Vagina (tissue), 2 donors: ENCODE measurements at places on chromosomes 12 and 14. TPM values are rescaled to one million over a fixed set of nuclear protein-coding genes. Genes with fewer than 3 reads are reported as not detected.

DNA sequence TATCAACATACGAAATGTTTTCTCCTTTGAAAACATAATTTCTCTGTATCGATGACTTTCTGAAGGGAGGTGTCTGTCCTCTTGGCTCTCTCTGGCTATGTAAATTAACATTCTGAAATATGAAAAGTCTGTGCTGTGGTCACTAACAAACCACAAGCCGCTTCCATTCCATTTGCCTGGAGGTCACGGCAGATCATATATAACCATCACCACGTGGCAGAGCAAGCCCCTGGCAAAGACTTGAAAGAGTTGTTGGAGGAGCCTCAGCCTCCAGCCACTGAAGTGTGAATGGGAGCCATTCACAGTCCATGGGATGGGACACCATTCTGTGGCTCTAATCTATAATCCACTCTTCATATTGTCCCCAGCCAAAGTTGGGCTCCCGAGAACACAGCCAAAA, 39.6 kb downstream of the CDKL1 start:
- peaks cover 6% of the 10 kb centered on the region for H3K36me3 ChIP-seq
- no peaks in the 10 kb centered on the region for H3K27me3 ChIP-seq
- DNase-seq, result no peak
- no peaks in the 10 kb centered on the region for H3K4me1 ChIP-seq

GRCh38 chr14:69101331-69101826, 51.5 kb downstream of the DCAF5 start:
- no peaks in the 10 kb centered on the region for H3K27me3 ChIP-seq
- H3K4me3 ChIP-seq, result no peak overlapping the region
- peaks cover 7% of the 10 kb centered on the region for H3K4me1 ChIP-seq
- H3K27ac ChIP-seq, result no peak overlapping the region
- DNase-seq, result no peak

Gene GALNT6
- total RNA-seq, result 12.5 TPM

DNA sequence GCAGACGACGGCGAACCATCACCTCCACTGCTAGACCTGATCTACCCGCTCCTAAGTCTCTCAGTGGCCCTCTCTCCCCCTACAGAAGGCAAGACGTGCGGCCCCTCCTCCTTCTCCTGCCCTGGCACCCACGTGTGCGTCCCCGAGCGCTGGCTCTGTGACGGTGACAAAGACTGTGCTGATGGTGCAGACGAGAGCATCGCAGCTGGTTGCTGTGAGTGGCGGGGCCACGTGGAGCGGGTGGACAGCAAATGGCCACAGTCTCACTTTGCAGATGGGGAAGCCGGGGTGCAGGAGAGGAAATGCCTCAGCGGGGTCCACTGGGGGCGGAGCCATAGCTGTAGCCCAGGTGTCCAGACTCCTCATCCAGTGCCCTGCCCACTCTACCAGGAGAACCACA, 21.4 kb upstream of the NXPH4 start:
- no peak overlapping the region for H3K27ac ChIP-seq
- no peaks in the 10 kb centered on the region for H3K36me3 ChIP-seq
- H3K4me1 ChIP-seq, result no peaks in the 10 kb centered on the region

DNA sequence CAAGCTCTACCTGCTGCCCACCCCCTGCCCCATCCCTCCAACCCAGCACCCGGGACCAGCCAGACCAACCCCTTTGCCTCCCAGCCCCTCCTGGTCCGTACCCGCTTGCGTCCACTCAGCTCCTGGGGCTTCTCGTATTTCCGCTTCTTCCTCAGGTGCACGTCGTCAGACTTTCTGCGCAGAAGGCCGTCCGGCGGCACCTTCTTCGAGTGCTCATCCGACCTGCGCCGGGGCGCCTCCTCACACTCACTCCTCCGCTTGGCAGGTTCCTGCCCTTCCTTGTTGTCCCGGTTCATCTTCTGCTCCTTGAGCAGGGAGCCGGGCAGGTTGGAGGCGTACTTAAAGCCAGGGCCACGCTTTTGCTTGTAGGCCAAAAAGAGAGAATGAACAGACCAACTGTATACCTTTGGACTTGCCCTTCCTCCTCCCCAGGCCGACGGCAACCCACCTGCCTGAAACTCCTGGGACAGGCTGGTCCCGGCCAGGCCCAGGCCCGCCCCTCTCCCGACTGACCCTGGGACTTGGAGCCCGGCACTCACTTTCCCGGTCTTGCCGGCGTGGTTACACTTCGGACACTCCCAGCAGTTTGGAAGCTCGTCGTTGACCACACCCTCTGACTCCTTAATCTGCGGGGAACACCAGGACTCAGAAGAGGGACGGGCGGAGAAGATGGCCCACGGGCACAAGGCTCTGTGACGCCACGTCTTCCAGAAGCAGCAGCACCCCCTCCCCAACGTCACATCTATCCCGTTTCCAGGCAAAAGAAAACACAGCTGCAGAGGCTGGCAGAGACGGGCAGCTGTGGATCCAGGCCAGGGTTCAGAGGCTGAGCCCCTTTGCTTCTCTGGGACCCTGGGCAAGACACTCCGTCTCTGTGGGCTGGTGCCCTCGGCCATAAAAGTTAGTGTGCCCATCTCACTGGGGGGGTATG, 44.3 kb downstream of the RNF34 start:
- peaks cover 13% of the 10 kb centered on the region for H3K4me1 ChIP-seq
- no peak for DNase-seq
- peaks cover 35% of the 10 kb centered on the region for H3K36me3 ChIP-seq
- no peak overlapping the region for H3K4me3 ChIP-seq
- no peaks in the 10 kb centered on the region for H3K27me3 ChIP-seq

GRCh38 chr14:92748259-92749016, at the start of gene LGMN:
Gene LGMN, minus strand, starts transcription at chr14:92748627. Its CDS starts 15,841 bp downstream, at chr14:92732786.
- peak within 1 kb of the TSS; percentile 92 for H3K4me3 ChIP-seq
- H3K27me3 ChIP-seq, result no peaks in the 10 kb centered on the region
- H3K27ac ChIP-seq, result peak within 1 kb of the TSS; percentile 90
- peaks cover 13% of the 10 kb centered on the region for H3K4me1 ChIP-seq

Gene GPR137C
- 0.74 TPM for total RNA-seq
